Neural crest cell (in vitro differentiated cells): ENCODE measurements at places on chromosomes 3 and 15. TPM values are rescaled to one million over a fixed set of nuclear protein-coding genes. Genes with fewer than 3 reads are reported as not detected.

DNA sequence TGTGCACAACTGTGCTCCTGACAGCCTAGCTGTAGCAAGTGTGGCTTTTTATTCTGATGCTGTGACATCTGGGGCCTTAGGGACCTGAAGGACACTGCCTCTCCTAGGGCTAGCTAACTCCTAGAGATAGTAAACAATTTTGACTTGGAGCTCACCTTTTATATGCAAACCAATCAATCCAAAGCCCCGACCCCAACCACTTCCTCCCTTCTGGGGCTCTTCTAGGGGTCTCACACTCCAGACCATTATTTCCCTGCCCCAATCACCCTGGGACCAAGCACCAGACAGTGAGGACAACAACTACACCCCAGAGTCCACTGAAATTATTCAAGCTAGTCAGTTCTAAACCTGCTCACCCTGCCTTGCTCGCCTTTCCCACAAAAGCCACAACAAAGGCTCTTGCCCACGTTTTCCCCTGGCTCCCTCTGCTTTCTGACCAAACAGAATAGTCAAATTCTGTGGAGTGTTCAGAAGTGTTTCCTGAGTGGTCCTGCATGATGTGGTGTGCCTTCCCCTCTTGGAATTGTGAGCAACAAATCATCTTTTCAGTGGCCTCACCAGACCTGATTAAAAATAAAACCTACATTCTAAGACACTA is 84.2 kb upstream of the WNT5A start:
- no peaks in the 10 kb centered on the region for H3K36me3 ChIP-seq
- H3K27me3 ChIP-seq, result no peaks in the 10 kb centered on the region
- peaks cover 15% of the 10 kb centered on the region for H3K4me1 ChIP-seq
- DNase-seq, result no peak
- no peak overlapping the region for H3K4me3 ChIP-seq

DNA sequence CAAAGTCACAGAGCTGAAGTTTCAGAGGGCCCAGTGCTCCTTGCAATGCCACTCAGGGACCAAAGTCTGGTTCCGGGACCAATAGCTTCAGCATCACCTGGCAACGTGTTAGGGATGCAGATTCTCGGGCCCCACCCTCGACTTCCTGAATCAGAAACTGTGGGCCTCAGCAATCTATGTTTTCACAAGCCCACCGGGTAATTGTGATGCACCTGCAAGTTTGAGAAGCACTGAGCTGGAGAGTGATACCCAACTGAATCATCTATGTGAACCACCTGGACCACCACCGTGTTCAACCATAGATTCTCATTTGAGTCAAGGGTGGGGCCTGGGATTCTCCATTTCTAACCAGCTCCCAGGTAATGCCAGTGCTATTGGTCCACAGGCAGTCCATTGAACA is 55.7 kb downstream of the CORO2B start:
- H3K27me3 ChIP-seq, result no peaks in the 10 kb centered on the region
- H3K4me1 ChIP-seq, result peaks cover 36% of the 10 kb centered on the region
- no peaks in the 10 kb centered on the region for H3K36me3 ChIP-seq
- DNase-seq, result no peak

GRCh38 chr15:92385096-92385495 is 8.6 kb upstream of the ST8SIA2 start:
- no peaks in the 10 kb centered on the region for H3K4me1 ChIP-seq
- H3K4me3 ChIP-seq, result no peak overlapping the region
- no peak for DNase-seq
- peaks cover 38% of the 10 kb centered on the region for H3K27me3 ChIP-seq

DNA sequence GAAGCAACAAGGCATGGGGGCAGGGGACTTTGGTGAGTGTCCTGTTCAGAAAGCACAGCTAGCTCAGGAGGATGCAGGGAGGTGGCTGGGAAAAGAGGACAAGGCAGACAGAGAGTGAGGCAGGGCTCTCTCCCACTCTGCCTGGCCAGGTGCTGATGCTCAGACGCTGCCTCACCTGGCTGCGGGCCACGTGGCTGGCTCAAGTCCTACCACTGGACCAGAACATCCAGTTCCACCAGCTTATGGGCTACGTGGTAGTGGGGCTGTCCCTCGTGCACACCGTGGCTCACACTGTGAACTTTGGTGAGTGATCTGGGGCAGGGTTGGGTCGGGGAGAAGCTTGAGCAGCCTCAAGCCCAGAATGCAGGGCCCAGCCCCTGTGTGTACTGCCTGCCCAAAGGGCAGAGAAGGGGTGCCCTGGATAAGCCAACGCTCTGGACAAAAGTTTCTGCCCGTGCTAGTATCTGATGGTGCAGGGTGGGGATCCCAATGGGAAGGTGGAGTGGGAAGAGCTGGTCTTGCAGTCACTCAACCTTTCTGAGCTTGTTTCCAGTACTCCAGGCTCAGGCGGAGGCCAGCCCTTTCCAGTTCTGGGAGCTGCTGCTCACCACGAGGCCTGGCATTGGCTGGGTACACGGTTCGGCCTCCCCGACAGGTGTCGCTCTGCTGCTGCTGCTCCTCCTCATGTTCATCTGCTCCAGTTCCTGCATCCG is 20.9 kb downstream of the NOX5 start:
- no peak overlapping the region for H3K4me3 ChIP-seq
- no peak overlapping the region for H3K27ac ChIP-seq
- no peaks in the 10 kb centered on the region for H3K36me3 ChIP-seq
- peak; percentile 22 for DNase-seq
- H3K4me1 ChIP-seq, result peaks cover 4% of the 10 kb centered on the region
- peaks cover 5% of the 10 kb centered on the region for H3K27me3 ChIP-seq

Gene HESX1
- total RNA-seq, result 0.98 and 1.7 TPM in 2 replicates

DNA sequence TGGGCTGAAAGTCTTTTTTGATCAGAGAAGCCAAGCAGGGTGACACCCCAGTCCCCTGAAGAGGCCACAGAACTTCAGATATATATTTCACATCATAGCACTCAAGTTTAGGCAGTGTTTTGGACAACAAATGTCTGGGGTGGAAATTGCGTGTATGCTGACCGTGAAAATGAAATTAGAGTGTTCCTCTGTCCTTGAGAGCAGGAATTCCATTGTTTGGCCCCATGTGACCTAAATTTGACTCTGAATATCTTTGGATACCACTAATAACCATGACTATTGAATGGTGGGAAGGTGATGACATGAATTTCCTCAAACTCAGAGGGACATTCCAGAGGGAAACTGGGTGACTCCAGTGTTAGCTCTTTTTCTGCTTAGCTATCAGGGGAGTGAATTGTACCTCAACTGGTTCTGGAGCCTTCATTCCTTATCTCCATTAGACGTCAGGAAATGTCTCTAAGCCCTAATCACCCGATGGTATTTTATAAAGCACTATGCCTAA is 263.5 kb upstream of the RASGRP1 start:
- no peak overlapping the region for H3K27ac ChIP-seq
- H3K27me3 ChIP-seq, result peaks cover 5% of the 10 kb centered on the region
- no peaks in the 10 kb centered on the region for H3K36me3 ChIP-seq

DNA sequence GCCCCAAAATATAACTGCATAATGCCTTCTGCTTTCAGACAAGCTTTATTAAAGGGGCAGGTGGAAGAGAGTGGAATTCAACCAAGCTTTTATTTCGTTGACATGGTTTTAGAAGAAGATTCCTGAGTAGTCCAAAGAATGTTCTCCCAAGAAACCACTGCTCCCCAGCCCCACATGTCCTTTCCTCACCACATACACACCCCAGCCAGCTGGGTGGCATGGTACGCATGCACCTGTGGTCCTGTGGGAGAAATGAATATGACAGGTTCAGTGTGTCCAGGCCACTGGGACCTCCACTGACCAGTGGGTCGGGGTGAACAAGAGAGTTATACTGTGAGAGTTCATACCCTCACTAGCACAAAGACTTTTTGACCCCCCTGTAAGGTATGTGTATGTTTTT is 30.2 kb downstream of the ARID3B start:
- peaks cover 11% of the 10 kb centered on the region for H3K36me3 ChIP-seq
- H3K27ac ChIP-seq, result no peak overlapping the region
- H3K4me1 ChIP-seq, result peaks cover 14% of the 10 kb centered on the region
- H3K27me3 ChIP-seq, result no peaks in the 10 kb centered on the region
- H3K4me3 ChIP-seq, result no peak overlapping the region

Gene SLC22A13
- 0.19 and 0.41 TPM in 2 replicates for total RNA-seq

GRCh38 chr15:62847900-62848489 is 194.6 kb upstream of the TPM1 start:
- peaks cover 28% of the 10 kb centered on the region for H3K4me1 ChIP-seq
- H3K4me3 ChIP-seq, result no peak overlapping the region
- DNase-seq, result peak; percentile 44
- no peaks in the 10 kb centered on the region for H3K36me3 ChIP-seq
- H3K27me3 ChIP-seq, result no peaks in the 10 kb centered on the region
- no peak overlapping the region for H3K27ac ChIP-seq

DNA sequence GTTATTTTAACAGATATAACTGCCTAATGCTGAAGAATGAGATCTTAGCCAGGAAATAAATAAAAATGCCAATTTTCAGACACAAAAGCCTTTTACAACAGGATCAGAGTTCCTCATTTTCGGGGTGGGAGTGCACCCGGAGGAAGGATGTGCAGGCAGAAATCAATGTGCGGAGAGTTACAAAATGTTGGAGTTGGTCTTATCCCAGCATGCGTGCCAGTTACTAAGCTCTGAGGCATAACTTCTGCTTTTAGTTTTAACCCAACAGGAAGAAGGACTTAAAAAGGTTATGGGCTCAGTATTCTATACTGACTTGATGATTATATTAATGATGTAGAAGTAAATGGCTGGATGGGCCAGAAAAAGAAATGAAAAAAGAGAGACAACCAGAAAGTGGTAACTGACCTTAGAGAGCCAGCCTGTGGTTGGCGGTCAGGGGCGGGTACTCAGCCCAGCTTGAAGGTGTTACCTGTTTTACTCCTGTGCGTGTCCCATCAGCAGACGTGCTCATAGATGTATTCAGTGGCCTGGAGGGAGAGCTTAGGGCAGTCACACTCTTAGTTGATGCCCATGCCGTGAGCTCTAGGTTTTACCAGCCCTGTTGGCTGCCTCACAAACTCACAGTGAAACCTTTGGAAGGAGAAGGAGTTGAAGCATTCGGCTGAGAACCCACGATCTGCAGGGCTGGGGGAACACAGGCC is 164.7 kb downstream of the SV2B start:
- no peak for DNase-seq
- no peak overlapping the region for H3K4me3 ChIP-seq
- no peak overlapping the region for H3K27ac ChIP-seq
- H3K4me1 ChIP-seq, result peaks cover 5% of the 10 kb centered on the region
- H3K36me3 ChIP-seq, result no peaks in the 10 kb centered on the region

- no peak for DNase-seq
- H3K4me1 ChIP-seq, result peaks cover 22% of the 10 kb centered on the region
- H3K27me3 ChIP-seq, result no peaks in the 10 kb centered on the region
- H3K4me3 ChIP-seq, result no peak overlapping the region
- H3K27ac ChIP-seq, result no peak overlapping the region
Measured at GRCh38 chr15:31161951-31162350, 60.4 kb upstream of the TRPM1 start.

DNA sequence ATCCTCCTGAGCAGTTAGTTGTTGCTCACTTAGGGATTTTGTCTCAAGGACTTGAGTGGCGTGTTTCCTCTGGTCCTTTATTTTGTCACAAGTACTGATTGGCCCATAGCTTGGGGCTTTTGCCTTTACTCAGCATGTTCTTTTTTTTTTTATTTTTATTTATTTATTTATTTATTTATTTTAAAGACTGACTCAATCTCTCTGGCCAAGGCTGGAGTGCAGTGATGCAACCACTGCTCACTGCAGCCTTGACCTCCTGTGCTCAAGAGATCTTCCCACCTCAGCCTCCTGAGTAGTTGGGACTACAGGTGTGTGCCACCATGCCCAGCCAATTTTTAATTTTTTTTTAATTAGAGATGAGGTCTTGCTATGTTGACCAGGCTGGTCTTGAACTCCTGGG is 223.9 kb upstream of the TPM1 start:
- DNase-seq, result no peak
- no peaks in the 10 kb centered on the region for H3K36me3 ChIP-seq
- H3K4me3 ChIP-seq, result no peak overlapping the region
- H3K27ac ChIP-seq, result no peak overlapping the region
- H3K4me1 ChIP-seq, result peaks cover 18% of the 10 kb centered on the region

Gene CHL1
- total RNA-seq, result 0.14 and 0.44 TPM in 2 replicates

Gene IRAK2
- total RNA-seq, result 0.39 and 0.44 TPM in 2 replicates

DNA sequence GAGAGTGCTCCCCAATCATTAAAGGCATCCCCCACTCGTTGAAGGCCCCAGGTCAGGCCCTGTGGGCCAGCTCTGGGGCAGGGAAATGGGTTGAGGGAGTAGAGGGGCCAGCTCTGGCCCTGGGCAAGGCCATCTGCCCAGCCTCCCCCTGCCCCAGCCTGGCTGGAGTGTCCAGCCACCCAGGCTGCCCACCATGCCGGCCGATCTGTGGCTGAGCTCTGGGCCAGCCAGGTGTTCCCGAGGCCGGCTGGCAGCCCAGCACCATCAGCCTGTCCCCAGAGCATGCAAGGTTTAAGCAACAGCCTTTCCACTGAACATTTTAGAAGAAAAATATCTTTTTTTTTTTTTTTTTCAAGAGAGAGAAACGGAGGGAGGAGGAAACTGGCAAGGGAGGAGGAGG is 62.8 kb upstream of the LINGO1 start:
- no peak for DNase-seq
- H3K27me3 ChIP-seq, result peaks cover 10% of the 10 kb centered on the region
- no peak overlapping the region for H3K4me3 ChIP-seq
- no peaks in the 10 kb centered on the region for H3K36me3 ChIP-seq
- no peak overlapping the region for H3K27ac ChIP-seq
- H3K4me1 ChIP-seq, result peaks cover 5% of the 10 kb centered on the region

GRCh38 chr3:49279376-49279775 is 2.3 kb upstream of the C3orf62 start:
- no peak overlapping the region for H3K27ac ChIP-seq
- H3K36me3 ChIP-seq, result peaks cover 23% of the 10 kb centered on the region
- no peak for DNase-seq
- H3K27me3 ChIP-seq, result no peaks in the 10 kb centered on the region
- H3K4me3 ChIP-seq, result no peak overlapping the region

DNA sequence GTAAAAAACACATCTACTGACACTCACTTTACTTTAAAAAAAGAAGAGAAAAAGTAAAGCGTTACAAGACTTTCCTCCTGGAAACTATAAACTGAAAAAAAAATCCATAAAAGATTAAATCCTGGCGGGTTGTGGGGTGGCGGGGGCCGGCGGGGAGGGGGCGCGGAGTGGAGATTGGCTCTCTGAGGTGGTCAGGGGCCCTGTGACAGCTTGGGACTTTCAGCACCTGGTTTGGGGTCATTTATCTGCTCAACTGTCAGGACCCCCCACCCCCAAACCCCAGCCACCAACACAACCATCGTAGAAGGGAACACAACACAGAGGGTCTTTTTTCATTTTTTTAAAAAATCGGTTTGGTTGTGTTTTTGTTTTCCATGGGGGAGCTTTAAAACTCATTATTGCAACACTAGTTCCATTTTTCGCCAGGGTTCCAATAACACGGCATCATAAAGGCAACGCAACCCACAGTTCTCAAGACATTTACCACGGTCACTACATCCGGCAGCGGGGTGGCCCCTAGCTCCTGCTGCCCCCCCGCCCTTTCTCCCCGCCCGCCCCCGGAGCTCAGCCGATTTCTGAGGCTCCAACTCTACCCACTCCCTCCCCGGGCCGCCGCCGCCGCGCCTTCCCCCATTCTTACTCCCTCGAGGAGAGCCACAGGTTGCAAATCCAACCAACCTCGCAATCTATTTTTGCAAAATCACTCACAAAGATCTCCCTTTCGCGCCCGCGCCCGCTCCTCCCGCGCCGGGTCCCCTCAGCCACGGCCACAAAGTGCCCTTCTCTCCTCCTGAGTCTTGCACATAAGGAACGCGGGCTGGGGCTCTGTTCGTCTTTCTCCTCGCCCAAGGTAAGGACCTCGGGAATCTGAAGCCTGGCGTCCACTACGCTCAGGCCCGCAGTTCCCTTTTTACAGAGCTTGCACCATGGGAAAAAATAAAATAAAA is 1.8 kb downstream of the BCL6 start:
- peaks cover 15% of the 10 kb centered on the region for H3K27me3 ChIP-seq
- H3K36me3 ChIP-seq, result no peaks in the 10 kb centered on the region
- peak; percentile 31 for DNase-seq
- H3K4me3 ChIP-seq, result peak overlapping the region; percentile 96
- H3K4me1 ChIP-seq, result peaks cover 67% of the 10 kb centered on the region

GRCh38 chr3:128413413-128414205 is 53.1 kb downstream of the DNAJB8 start:
- no peak overlapping the region for H3K4me3 ChIP-seq
- H3K36me3 ChIP-seq, result no peaks in the 10 kb centered on the region
- no peak overlapping the region for H3K27ac ChIP-seq
